Right ventricle myocardium superior (tissue), 1 donor: ENCODE measurements at places on chromosomes 13 and 19.

GRCh38 chr19:45097776-45098520 is 5.0 kb downstream of the PPP1R37 start:
- no peak for DNase-seq

DNA sequence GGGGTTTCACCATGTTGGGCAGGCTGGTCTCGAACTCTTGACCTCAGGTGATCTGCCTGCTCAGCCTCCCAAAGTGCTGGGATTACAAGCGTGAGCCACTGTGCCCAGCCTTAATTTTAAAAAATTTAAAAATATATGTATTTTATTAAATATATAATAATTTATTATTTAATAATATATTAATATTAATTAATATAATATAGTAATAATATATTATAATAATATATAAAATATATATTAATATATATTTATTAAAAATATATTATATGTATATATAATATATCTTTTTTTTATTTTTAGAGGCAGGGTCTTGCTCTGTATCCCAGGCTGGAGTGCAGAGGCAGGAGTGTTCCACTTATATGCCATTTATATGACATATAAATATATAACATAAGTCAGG is 52.9 kb upstream of the ADGRE1 start:
- DNase-seq, result no peak

DNA sequence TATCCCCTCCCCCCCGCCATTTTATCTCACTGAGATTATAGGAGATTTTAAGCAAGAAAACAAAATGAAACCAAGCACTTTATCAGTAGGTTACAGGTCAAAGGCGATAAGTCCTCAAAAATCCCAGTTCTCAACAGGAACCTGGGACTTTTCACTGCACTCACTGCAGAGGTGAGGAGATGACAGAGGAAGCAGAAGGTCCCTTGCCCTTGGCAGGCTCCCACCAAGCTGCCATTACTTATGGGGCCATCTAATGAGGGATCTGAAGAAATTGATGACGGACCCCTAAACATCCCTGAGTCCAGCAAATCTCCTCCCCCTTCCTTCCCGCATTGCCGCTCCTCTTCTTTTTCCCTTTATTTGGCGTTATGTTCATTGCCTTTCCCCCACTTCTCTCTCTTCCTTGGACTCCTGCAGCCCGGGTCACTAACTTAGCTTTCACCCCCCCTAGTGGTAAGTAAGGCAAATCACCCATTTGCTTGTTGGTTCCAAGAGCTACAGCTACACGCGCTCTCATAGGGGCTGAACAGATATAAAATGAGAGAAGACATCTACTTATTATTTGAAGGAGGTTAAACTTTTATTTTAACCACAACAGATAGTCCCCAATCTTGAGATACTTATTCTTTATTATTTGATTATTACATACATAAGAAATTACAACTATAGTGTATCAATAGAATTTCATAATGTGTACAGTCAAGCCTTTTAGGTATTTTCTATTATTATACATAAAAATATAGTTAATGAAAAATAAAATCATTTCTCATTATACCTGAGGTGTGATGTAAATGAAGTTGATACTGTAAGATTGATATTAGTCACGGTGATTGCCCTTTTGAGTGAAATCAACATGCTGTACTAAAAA is 52.0 kb upstream of the ARGLU1 start:
- no peak for DNase-seq

DNA sequence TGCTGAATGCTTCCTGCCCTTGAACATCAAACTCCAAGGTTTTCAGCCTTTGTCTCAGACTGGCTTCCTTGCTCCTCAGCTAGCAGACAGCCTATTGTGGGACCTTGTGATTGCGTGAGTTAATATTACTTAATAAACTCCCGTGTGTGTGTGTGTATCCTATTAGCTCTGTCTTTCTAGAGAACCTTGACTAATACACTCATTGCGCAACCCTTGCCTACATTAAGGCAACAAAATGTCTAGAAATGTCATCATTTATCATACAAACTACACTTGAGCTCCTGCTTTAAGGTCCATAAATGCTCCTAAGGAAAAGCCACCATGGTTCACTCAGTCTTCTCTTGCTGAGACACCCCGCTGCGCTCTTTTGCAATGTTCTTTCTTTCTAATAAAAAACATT is 2861.0 kb downstream of the PCDH9 start:
- no peak for DNase-seq
